ENCODE measurements at places on chromosomes 16 and 17.

DNA sequence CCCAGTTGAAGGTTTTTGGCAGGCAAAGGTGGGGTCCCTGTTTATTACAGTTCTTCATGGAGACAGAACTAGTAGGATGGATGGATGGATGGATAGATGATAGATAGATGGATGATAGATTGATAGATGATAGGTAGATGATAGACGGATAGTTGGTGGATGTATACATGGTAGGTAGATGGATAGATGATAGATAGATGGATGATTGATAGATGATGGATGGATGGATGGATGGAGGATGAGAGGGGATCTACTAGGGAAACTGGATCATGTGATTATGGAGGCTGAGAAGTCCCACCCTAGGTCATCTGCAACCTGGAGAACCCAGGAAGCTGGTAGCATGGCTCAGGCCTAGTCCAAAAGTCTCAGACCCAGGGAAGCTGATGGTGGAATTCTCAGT is 88.6 kb downstream of the ABCC1 start:
- no peak for DNase-seq

DNA sequence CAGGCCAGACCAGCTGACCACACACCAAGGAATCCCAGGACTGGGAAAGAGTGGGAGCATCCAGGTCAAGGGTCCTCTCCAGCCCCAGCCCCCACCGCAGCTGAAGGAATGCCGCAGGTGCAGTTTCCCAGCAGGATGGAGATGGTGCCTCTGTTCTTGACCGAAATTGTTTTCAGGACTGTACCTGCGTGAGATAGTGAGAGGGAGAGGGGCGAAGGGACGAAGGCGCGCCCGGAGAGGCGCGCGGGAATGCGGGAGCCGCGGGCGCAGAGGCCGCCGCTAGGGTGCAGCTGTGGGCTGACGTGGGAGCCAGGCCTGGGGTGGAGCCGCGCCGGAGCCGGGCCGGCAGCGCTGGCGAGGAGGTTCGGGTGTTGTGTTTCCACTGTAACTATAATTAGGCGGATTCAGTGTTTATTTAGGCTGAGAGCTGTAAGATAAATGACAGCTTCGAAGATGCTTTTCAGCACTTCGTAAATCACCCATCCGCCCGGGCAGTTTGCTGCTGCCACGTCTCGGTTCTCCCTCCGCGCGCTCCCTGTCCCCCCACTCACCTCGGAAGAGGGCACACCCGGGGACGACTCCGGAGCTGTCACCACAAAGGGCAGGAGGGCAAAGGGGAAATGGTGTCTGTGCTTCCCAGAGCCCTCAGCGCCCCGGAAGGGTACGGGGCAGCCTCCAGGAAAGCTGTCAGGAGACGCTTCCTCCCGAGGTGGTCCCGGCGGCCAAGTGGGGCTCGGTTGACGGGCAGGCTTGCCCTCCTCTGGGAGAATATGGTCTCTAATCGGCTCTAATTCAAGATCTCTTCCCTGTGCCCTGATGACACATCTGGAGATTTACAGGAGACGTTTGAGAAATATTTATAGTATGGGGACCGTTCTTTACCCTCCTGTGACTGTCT is 38.2 kb downstream of the HOXB1 start:
- peak; percentile 44 for DNase-seq

DNA sequence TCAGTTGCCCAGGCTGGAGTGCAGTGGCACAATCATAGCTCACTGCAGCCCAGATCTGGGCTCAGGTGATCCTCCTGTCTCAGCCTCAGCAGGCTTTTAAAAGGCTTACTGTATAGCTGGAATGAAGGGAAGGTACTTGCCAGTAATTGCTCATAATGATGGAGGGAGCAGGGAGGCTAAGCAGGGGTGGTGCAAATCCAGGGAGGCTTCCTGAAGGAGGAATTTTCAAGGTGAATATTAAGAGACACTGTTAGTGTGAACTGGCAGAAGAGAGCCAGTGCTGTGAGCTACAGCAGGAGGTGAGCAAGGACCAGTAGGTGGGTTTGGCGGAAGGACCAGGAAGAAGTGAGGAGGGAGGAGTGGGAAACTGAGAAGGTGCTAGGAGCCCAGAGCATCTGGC is 24.7 kb downstream of the CRHR1 start:
- DNase-seq: no peak

GRCh38 chr17:76847031-76847430 is 21.2 kb upstream of the MGAT5B start:
- DNase-seq: no peak

DNA sequence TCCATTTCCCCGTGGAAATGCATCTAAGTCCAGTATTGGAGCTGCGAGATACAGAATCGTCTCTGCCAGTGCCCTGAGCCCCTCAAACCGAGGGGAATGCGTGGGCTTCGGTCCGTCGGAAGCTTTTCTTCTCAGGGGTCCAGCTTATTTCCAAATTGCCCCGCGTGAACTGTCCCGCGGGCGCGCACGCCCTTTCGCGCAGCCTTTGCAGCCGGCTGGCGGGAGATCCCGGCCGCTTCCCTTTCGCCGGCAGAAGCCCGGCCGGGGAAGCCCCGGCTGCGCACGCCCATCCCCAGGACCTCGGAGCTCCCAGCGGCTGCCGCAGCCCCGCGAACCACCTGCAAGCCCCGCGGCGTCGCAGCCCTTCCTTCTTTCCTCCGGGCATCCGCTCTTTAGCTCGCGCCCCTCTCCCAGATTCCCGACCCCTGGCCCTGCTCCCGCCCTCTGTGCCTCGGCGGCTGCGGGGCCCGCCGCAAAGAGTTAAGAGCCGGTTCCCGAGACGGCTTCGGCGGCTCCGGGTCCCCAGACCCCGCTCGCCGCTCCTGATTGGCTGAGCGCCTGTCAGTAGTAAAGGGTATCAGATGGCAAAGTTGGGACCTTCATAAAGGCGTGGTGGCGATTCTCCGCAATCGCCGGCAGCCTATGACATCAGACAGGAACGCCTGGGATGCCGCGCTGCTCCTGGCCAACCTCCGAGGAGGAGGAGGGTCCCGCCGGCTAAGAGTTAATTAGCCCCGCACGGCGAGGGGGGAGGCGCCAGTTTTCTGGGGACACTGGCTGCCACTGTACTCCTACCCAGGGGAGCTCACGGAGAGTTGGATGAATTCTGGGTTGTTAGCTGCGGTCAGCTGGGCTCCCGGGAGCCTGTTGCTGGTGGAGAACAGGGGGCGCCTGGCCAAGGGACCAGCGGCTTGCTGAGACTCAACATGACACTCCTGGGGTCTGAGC is at the start of gene MYOCD:
Gene MYOCD, plus strand, starts transcription at position 628 of the 948 bp plus-strand sequence. Its CDS starts 299 bp downstream, at position 927.
- no peak for DNase-seq

- no peak for DNase-seq
Observed at GRCh38 chr17:35708951-35709350, 22.5 kb upstream of the RASL10B start.

DNA sequence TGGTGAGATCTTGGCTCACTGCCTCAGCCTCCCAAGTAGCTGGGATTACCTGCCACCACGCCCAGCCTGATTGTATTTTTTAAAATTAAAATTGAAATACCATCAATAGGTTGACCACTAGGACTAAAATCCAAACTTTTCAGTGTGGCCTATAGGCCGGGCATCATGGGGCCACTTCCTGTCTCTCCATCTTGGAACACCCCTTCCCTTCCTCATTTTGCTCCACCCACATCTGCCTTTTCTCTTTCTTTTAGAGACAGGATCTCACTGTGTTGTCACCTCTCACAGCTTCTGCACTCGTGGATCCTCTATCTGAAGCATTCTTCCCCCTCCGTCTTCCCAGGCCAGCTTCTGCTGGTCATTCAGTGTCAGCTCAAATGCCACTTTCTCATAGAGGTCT is 57.0 kb downstream of the BMERB1 start:
- no peak for DNase-seq
